ENCODE measurements at places on chromosomes 13 and 19. TPM values are rescaled to one million over a fixed set of nuclear protein-coding genes. Genes with fewer than 3 reads are reported as not detected.

DNA sequence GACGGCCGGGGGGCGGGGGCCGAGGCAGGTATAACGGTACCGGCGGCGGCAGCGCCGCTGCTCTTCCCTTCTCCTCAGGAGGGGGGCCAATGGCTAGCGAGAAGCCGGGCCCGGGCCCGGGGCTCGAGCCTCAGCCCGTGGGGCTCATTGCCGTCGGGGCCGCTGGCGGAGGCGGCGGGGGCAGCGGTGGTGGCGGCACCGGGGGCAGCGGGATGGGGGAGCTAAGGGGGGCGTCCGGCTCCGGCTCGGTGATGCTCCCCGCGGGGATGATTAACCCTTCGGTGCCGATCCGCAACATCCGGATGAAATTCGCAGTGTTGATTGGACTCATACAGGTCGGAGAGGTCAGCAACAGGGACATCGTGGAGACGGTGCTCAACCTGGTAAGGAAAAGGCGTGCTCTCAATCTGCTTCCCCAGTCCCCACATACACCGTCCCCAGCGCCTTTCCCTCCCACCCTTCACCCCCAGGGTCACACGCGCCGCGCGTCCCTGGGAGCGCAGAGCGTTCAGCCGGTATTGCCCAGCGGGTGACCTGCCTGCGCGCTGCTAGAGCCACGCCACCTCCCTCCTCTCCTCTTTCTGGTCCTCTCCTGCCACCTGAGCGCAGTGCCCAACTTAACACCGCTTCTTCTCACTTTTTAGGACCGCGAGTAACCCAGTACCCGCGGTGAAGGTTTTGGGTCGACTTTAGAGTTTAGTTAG is 814 bp downstream of the NBEA start:
- peak; percentile 46 for DNase-seq

- no peak for DNase-seq
Measured at GRCh38 chr13:109144693-109145437, 515.5 kb downstream of the MYO16 start.

Gene SIGLECL1
- total RNA-seq = not detected

GRCh38 chr19:16184665-16185122 is 516 bp upstream of the FAM32A start:
- no peak for DNase-seq

DNA sequence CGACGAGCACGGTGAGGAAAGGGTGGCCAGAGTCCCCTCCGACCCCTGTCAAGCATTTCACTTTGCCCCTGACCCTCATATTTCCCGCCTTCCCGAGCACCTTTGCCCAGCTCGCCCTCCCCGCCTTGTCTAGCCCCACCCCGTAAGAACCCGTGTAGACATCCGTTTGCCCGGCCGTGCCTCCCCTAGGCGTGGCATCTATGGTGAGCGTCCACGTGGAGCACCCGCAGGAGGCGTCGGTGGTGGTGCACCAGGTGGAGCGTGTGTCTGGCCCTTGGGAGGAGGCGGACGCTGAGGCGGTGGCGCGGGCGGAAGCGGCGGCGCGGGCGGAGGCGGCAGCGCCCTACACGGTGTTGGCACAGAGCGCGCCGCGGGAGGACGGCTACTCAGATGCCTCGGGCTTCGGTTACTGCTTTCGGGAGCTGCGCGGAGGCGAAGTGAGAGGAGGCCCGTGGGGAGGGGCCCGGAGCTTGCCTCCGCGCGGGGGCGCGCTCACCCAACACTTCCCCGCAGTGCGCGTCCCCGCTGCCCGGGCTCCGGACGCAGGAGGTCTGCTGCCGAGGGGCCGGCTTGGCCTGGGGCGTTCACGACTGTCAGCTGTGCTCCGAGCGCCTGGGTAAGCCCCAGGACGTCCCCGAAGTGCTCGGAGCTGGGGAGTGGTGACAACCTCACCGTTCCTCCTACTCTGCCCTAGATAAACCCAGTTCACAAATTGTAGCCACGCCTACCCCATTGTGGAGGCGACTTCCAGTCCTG is 4.2 kb downstream of the LTBP4 start:
- DNase-seq = peak; percentile 90

GRCh38 chr19:1170938-1171754 is 2.9 kb downstream of the SBNO2 start:
- no peak for DNase-seq

DNA sequence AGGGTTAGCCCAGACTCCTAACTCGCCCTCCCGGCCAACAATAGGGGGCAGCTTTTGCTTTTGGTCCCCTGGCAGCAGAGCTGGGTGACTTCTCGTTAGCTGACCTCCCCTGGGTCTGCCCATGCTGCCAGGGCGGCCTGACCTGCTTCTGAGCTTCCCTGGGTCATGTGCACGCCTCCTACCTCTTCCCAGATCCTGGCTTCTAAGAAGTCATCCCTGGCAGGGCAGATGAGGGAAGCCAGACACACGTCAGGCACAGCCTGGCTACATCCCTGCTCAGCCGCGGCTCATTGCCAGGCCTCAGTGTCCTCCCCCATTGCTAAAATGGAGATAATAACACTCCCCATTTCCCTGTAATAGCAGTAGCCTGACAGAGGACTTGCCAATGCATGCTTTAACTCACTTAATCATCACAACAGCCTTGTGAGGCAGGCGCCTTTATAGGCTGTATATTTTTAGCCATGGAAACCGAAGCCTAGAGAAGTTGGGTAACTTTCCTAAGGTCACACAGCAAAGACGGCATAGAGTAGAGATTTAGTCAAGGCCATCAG is 2.1 kb downstream of the KCNK6 start:
- DNase-seq = no peak

DNA sequence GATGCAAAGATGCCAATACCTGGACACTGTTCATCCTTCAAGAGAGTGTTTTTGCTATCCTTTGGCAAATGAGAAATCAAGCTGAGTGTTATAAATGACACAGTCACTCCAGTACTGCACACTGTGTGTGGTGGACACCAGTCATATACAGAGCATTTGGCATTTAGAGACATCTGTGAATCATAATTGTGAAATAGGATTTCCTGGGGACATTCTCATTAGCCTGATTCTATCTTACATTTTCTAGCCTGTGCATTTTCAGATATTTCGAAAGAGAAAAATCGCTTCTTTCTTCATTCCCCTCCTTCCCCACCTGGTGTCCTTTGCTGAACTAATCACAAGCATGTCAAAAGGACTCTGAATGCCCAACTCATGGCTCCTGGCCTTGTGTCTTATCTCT is 781.0 kb upstream of the ARGLU1 start:
- no peak for DNase-seq

- DNase-seq = no peak
Measured at GRCh38 chr19:1018932-1019615, 1.8 kb downstream of the TMEM259 start.

Measured in B cell (primary cell).